Glutamatergic neuron (in vitro differentiated cells): ENCODE measurements at places on chromosomes 11 and 22.

- no peak for DNase-seq
Measured at GRCh38 chr11:130945896-130946295, 29.6 kb upstream of the SNX19 start.

DNA sequence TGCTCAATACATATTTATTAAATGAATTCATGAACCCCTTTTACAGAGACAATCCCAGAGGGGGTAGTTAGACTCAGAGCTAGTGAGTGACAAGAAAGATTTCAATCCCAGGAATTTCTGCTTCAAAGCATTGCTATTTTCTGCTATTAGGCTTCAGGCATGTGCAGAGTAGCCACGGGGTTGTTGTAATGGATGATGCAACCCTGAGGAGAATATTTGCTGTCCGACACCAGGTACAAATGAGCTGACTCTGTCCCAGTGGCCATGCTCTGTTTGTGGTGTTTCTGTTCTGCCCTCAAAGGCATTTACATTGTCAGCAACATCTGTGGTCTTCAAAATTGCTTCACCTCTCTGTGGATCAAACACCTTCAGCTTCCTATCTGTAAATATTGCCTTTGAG is 102.6 kb downstream of the CSNK2A3 start:
- no peak for DNase-seq

DNA sequence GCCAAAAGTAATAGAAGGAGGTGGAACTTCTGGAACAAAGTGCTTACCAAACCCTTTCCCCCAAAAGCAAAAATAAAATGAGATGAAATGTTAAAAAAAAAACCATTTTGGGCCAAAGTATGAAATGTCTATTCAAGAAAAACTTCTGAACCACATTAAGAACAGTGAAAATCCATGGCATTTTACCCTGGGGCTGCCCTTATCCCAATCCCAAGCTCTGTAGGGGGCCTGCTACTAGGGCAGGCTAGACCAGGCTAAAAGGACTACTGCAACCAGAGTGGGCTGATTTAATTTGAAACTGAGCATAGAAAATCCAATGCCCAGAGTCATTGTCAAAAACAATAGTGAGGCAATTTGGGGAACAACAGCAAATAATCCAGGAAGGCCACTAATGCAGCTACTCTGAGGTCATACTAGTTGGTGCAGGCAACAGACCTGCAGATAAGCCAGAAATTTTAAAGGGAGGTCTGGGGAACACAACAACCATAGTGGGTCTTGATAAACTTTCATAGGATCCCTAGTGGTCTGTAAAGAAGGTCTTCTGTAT is 99.4 kb downstream of the RELT start:
- DNase-seq: no peak

DNA sequence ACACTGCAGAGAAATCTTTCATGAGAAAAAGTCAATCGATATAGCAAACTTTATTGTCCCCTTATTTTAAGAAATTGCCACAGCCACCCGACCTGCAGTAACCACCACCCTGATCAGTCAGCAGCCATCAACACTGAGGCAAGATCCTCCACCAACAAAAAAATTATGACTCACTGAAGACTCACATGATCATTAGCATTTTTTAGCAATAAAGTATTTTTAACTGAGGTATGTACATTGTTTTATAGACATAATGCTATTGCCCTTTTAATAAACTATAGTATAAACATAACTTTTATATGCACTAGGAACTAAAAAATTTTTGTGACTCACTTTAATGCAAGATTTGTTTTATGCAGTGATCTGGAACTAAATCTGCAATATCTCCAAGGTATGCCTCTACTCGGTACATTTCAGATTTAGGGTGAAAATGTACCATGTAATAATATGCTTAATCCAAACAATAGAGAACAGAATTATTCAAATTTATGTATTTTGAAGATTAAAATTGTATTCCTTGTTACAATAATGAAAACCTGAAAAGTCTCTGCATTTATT is 79.2 kb upstream of the CEP126 start:
- no peak for DNase-seq

- no peak for DNase-seq
Measured at GRCh38 chr11:71373791-71374454, 74.3 kb downstream of the DHCR7 start.

DNA sequence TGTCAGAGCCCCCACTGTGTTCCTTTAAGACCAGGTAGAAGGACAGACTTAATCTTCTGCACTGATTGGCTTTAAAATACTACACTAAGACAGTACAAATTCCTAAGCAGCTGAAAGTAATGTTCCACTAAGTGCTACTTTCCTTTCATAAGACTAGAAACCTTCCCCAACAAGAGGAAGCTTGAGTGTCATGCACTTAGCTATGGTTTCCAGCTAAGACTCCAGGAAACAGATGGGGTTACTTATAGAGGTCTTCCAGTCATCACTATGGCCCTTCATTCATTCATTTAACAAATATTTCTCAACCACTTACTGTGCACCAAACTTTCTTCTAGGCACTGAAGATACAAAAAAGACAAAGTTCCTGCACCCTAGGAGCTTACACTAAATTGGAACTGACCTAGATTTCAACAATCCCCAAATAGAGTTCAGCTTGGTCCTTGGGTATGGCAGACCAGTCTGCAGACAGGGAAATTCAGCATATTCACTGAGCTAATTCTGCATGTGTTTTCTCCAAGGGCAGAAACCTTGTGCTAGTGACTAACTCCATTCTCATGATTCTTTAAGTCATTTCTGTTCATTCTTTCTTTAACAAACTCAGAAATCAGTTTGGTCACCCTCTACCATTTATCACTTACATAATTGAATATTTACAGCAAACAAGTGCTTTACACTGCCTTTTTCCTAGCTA is 178.4 kb upstream of the MTNR1B start:
- DNase-seq: no peak

DNA sequence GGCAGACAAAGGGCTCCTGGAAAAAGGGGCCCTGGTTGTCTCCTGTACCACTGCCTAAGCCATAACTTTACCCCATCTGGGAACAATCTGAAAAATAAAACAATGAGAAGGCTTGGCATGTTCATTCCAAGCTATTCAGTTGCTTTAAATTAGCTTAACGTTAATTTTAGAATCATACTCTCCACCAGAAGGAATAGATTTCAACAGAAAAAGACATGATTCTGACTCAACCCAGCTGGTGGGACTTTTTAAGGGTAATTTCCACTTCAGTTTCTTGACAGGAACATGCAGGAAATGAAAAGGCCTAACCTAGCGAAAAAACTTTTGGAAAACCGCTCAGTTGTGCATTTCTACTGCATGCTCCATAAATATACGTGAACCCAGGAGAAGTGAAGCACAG is 7.9 kb downstream of the SF3A1 start:
- no peak for DNase-seq

GRCh38 chr11:94590352-94591041 is 23.3 kb downstream of the PIWIL4 start:
- DNase-seq: no peak

DNA sequence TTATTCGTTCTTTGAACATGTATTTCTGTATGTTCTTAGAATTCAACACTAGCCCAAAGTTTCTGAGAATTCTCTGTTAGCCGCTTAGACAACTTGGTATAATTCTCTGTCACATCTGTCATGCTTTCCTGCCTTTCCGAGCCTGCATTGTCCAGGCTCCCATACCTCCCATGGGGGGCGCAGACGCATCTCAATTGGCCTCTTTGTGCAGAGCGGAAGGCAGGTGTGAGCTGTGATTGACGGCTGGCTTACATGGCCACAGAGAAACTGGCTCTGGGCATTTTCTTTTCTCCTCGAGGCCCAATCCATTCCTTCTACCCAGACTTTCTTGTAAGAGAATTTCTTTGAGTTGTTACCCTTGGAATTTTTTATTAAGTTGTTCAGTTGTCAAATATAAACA is 132.7 kb upstream of the SESN3 start:
- peak; percentile 80 for DNase-seq

DNA sequence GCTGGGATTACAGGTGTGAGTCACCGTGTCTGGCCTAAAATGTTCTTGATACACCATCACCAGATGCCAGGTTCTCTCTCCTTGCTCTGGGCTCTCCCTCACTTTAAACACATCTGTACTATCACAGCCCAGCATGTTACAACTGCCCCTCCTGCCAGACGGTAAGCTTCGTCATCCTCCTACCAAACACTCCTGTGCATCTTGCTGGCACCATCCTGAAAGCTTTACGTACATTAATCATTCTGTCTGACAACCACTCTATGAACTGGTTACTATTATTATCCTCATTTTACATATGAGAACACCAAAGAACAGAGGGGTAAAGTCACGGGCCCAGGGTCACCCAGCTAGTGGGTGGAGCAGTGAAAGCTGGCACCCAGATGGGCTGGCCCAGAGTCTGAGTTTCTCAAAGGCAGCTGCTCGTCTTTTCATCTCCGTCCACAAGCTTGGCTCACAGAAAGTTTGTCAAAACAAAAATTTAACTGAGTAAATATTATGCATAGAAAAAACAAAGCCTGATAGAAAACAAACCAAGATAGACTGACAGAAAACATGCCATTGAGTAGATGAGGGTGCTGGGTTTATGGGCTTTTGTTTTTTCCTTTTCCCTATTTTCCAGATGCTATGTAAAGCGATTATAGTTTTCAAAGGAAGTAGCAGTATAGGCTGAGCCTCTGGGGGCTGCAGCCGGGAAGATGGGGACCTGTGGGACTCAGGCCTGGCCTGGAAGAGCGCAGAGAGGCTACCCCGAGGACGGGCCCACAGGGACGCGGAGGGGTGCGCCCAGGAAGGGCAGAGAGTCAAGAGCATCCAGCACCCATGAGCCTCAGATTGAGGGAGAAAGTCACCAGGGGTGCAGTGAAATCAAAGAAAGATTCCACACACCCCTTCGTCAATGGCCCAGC is 9.5 kb downstream of the PLA2G6 start:
- no peak for DNase-seq

- DNase-seq: peak; percentile 13
Measured at GRCh38 chr22:37253126-37253660, 9.1 kb upstream of the RAC2 start.

DNA sequence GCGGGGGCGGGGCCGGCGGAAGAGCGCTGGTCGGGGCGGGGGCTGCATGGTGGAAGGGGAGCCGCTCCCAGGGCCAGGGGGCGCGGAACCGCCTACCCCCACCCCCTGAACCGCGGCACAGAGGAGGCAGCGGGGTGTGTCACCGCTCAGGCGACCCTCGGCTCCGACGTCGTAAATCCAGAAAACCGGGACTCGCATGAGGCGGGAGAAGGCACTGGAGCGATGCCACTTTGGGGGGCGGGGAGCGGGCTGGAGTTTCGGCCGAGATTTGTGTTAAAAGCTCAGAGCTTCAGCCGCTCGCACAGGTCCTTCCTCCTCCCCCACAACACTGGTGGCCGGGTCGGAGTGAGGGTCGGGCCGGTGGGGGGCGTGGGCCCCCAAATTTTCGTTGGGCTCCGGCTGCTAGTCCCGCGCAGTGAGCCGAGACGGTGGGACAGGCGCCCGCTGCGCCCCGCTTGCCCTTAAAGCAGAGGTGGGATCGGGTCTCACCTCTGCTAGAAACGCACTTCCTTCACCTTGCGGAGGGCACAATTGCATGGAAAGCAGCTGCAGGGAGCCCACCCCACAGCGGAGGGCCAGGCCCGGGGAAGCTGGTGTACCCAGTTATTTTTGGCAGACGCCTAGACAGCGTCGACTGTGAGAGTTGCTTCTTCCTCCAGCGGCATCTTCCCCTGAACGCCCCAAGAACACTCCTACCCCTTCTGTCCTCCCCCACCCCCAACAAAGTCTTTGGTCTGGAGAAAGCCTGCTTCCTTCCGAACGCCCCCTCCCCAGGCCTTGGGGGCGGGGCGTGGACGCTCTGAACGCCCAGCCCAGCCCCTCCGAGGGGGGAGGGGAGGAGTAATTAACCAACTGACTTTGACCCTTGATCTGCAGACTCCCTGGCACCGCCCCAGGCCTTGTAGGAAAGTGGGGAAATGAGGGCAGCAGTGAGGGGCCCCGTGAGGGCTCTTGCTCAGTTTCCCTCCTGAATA is 1.1 kb downstream of the OVOL1 start:
- DNase-seq: no peak

GRCh38 chr22:33832558-33833151 is 87.6 kb downstream of the LARGE1 start:
- DNase-seq: no peak

GRCh38 chr11:3157381-3158130 is 7.6 kb downstream of the OSBPL5 start:
- peak; percentile 24 for DNase-seq

- DNase-seq: no peak
Measured at GRCh38 chr11:11433960-11434359, 80.9 kb upstream of the CSNK2A3 start.

- no peak for DNase-seq
Measured at GRCh38 chr11:95545116-95545875, 244.3 kb downstream of the FAM76B start.

DNA sequence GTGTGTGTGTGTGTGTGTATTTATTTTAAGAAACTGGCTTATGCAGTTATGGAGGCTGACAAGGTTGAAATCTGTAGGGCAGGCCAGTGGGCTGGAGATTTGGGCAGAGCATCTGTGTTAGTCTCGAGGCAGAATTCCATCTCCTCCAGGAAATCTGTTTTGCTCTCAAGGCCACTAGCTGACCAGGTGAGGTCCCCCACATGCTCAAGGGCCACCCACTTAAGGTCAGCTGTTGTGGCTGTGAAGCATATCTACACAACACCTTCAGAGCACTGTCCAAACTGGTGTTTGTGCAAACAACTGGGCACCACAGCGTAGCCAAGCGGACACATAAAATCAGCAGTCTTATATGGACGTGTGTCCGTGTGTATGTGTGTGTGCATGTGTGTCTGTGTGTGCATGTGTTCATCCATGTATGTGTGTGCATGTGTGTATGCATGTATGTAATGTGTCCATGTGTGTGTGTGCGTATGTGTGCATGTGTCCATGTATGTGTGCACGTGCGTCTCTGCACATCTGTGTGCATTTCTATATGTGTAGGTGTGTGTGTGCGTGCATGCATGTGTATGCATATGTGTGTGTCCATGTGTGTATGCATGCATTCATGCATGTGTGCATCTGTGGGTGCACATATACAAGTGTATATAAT is 400.9 kb downstream of the BRD1 start:
- DNase-seq: no peak

DNA sequence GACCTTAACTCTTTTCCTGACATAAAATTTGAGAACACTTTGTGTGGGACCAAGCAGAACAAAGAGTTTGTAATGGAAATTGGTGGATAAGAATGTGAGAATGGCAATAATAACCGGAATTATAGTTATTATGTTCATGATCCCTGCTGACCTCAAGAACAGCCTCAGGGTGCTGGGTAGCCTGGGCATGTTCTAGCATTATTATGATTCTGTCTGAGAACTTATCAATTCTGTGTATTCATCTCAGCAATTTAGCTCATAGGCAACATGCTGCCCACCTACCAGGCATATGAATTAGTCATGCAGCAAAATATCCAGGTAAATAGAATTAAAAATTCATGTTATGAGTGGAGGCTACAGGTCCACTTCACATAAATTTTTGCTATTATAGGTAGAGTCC is 61.9 kb downstream of the CTSC start:
- no peak for DNase-seq
